M059J (cell line): ENCODE measurements at places on chromosomes 7 and 10. TPM values are rescaled to one million over a fixed set of nuclear protein-coding genes. Genes with fewer than 3 reads are reported as not detected.

DNA sequence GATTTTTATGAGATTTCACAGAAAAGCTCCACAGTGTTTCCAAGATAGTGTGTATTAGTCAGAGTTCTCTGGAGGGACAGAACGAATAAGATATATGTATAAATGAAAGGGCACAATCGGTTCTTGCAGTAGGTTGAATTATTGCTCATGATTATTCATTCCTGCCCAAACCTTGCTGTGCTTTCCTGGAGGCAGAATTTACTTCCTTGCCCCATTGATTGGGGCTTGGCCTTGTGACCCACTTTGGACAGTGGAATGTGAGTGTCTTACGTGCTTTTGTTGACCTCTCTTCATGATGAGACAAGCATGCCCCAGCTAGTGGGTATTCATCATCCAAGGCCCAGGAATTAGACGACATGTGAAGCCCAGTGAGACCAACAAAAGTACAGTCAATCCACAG, 53.0 kb upstream of the ABCB5 start:
- peak; percentile 68 for DNase-seq

DNA sequence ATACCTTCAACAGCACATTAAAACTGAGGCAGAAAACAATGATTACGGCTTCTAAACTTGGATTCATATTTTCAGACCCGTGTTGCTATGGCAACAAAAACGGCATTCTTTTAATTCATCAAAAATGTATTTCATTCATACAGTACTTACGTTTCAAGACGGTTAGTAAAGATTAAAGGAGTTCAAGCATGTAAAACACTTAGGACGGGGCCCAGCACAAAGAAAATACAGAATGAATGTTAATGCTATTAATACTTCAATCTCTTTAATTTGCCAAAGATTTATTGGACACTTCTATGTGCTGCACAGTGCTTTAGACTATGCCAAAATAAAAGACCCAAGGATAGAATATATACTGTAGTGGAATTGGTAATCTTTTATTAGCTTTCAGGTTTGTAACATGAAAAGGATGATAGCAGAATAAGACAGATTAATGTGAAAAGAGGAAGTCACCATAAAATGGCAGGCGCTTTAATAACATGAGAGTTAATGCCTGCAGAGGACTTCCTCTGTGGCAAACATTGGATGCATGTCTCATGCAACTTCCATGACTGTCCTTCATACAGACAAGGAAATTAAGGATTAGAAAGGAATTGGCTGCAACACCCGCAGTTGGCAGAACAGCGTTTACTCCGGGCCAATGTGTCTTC, 201.6 kb upstream of the KLF6 start:
- no peak for DNase-seq

- DNase-seq, result no peak
These were observed 116.7 kb downstream of the SEMA3E start for GRCh38 chr7:83532219-83532618.

DNA sequence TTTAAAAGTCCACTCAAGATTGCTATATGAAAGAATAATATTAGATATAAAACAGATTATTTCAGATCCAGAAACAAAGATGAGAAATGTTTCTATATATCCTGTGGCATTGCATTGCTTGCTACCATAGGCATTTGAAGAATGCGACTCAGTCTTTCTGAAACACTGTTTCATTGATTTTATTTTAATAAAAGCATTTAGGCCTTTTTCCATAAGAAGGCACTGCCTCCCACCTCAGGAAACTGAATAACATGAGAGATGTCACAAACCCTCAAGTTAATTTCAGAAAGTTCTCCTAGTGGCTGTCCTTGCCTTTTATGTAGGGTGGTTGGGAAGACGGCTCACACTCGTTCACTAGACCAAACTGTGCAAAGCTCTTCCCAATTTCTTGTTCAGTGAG, 23.3 kb downstream of the PRPS1L1 start:
- DNase-seq, result no peak

- DNase-seq, result no peak
These were observed 288.2 kb upstream of the ZMIZ1 start for GRCh38 chr10:78780551-78780961.

DNA sequence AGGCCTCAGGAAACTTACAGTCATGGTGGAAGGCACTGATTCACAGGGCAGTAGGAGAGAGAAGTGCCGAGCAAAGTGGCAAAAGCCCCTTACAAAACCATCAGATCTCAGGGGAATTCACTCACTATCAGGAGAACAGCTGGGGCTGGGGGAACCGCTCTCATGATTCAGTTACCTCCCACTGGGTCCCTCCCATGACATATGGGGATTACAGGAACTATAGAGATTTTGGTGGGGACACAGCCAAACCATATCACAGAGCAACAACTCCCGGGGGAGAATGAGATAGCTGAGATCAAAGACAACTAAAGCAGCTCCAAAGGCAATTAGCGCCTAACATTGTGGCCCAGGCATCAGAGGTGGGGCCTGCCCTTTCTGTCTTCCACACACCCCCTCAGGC, 85.4 kb upstream of the VOPP1 start:
- no peak for DNase-seq

- DNase-seq, result no peak
These were observed 69.2 kb upstream of the UNC5B start for GRCh38 chr10:71143170-71143569.

DNA sequence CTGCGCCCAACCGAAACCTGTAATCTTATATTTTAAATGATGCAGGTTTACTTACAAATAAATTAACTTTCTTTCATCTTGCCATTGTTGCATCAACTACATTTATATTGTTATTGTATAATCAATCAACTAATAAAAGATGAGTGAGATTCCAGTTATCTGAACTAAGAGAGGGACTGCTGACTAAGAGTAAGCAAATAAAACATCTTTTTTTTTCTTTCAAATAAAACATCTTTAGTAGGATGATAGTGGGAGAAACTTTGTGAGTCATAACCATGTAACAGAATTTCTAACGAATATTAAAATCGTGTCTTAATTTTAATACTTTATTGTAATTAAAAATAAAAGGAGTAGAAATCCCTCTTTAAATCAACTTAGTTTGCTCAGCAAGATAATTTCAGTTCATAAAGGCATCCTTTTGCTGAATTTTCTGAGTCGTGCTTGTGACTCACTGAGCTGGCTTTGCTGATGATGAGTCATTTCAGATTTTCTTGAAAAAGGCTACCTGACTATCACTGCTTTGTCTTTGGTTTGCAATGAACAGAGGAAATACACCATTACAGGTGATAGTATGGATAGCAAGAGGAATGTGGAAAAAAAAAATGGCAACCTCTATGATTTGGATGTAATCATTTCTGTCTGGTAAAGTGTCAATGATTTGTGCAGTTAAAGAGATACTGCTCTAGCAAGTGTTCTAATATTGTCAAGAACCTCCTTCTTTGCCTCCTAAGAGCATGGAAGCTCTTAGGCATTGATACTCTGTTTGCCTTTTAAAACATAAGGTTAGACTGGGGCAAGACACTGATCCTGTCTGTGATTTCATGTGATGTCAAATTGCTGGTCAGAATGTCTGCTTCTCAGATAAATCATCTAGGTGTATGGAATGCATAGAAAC, 119.5 kb downstream of the GPR158 start:
- peak; percentile 5 for DNase-seq

DNA sequence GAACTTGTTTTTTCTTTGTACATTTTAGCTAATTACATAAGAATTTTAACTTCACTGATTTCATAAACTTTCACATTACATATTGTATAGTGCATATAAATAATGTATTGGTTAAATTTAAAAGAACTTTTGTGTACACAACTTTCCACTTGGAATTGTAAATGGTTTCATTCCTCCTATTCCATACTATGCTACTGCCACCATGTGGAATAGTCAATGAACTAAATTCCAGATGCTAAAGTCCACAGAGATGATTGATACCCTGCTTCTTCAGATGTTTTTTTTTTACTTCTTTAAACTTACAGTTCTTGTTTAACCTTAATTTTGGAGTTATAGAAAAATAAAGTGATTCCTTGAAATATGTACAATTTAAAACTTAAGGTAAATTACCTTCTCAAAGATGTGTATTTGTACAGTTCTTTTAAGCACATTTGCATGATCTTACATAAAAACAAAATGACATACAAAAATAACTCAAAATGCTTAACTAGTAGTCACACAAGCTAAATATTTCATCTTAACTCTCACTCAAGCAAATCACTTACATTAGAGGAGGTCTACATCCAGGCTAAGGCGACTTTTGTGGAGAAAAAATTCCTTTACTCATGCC, 247.6 kb upstream of the HGF start:
- peak; percentile 32 for DNase-seq

DNA sequence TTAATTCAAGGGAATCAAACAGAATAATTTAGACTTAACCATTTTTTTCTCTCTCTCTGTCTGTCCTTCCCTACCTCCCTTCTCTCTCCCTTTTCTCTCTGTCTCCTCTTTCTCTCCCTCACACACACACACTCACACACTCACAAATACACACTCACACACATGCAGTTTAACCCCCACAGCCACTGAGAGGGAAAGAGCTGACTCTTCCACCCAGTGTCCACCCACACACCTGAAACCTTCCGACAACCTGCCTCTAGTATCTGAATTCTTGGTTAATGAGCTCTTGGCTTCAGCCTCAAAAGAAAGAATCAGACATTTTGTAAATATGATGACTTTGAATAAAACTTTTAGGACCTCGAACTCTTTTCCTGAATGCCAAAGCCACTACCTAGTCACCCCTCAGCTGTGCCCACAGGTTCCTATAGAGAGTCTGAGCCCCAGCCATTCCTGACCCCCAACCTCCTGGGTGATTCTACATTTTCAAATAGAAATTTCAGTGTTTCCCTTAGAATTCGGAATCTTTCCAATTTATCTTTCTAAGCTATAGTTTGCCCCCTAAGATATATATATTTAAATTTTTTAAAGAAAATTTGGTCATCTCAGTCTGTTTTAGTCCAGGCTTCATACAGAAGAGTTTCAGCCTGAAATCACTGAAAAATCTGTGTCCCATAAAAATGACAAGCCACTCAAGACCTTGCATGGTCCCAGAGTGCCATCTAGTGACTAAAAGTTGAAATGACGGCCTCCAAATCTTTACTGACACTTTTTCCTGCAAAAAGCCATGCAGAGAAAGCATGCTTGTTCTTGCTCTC, 202.8 kb downstream of the IPMK start:
- peak; percentile 40 for DNase-seq

DNA sequence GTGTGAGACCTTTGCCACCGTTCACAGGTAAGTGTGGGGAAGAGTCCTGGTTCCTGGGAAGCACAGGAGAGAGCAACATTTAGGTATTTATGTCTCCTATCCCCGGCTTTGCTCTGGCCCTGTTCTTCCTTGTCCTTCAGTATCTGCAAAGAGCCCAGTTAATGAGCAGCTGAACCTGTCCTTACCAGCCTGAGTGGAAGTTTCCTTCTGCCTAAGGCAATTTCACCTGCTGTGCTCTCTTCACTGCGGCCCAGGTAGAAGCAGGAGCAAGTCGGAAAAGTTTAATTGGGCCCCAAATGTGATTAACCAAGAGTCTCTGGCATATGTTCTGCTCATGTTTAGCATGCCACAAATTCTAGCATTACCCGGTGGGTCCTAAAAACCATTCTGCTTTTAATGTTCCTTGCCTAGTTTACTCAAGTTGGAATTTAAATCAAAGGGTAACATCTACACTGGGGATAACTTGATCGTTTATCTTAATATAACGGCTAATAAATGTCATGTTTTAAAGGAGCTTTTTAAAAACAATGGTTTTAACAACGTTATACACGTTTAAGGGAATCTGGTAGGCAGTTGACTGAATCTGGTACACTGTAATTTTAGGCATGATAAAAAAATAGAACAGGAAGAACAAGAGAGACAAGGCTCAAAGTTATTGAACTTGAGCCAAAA, 817.1 kb downstream of the TYW1 start:
- no peak for DNase-seq

DNA sequence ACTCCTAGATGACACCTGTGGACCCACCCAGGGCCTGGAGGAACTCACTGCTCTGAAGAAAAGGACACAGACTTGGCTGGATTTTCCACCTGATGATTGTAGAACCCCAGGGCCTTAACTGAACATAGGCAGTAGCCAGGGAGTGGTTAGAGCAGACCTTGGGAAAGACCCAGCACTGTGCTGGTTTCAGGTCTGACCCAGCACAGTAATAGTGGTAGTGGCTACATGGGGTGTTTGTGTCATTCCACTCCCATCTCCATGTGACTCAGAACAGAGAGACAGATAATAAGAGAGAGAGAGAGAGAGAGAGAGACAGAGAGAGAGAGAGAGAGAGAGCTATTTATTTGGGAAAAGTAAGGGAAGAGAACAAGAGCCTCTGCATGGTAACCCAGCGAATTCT, 239.1 kb upstream of the MEOX2 start:
- no peak for DNase-seq

- DNase-seq, result no peak
These were observed 36.0 kb downstream of the LRRC72 start for GRCh38 chr7:16562456-16563220.

- peak; percentile 33 for DNase-seq
These were observed 93.2 kb downstream of the ADK start for GRCh38 chr10:74244097-74244685.

Gene CNPY1
- total RNA-seq, result not detected in 2 replicates

Gene ATRNL1
- 5.4 and 6.1 TPM in 2 replicates for total RNA-seq

GRCh38 chr7:129471402-129471827, 30.9 kb upstream of the SMKR1 start:
- peak; percentile 39 for DNase-seq

Gene GRM3
- not detected in 2 replicates for total RNA-seq

Gene CAMK1D
- total RNA-seq, result 0.57 and 1.4 TPM in 2 replicates

- DNase-seq, result no peak
These were observed 359.5 kb upstream of the ANKRD30A start for GRCh38 chr10:36765782-36766414.

DNA sequence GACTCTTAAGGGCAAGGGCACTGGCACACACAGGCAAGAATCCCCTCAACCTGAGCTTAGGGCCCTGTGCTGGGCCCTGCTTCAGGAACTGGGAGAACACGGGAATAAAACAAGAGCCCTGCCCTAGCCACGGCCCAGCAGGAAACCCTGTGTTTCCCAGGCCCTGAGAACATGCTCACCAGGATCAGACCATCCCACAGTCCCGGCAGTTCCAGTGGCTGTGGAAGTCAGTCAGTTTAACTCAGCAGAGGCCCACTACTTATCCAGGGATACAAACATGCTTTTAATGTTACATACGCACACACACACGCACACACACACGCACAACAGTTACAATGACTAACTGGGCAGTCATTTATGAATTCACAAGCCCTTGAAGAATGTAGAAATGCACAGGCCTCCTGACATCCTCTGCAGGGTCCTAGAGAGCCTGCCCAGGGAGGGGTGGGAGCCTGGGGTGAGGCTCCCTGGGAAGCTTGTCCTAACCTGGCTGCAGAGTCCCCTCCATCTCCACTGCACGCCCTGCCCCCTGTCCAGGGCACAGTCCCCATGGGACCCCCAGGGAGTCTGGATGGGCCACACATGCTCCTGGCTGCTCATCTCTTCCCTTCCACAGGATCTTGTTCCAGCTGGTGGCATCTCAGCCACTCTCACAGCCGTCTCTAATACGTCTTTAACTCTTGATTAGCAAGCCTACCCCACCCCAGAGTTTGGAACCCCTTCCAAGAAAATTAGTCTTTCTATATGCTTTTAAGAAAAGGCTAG, 97.6 kb downstream of the TCERG1L start:
- no peak for DNase-seq

- no peak for DNase-seq
These were observed 32.2 kb upstream of the ZNF716 start for GRCh38 chr7:57417736-57418135.
